ENCODE measurements at places on chromosomes 5 and 9. TPM values are rescaled to one million over a fixed set of nuclear protein-coding genes. Genes with fewer than 3 reads are reported as not detected.

PCDHGA3 gene
- total RNA-seq = not detected

TICAM2 gene
- 0.68 TPM for total RNA-seq

TSSK1B gene
- not detected for total RNA-seq

FOXD4 gene
- total RNA-seq = 0.13 TPM

GABRA1 gene
- not detected for total RNA-seq

PCDHAC1 gene
- not detected for total RNA-seq

HMCN2 gene
- not detected for total RNA-seq

MCIDAS gene
- not detected for total RNA-seq

SPATA31D4 gene
- not detected for total RNA-seq

MTX3 gene
- total RNA-seq = 12.9 TPM

SLC6A3 gene
- not detected for total RNA-seq

FCN2 gene
- not detected for total RNA-seq

PITX1 gene
- 0.08 TPM for total RNA-seq

FBP2 gene
- not detected for total RNA-seq

PCDHA12 gene
- total RNA-seq = not detected

SPATA9 gene
- not detected for total RNA-seq

RPL37 gene
- 2,348 TPM for total RNA-seq

TMEM174 gene
- total RNA-seq = not detected

ECM2 gene
- not detected for total RNA-seq

SAXO1 gene
- not detected for total RNA-seq

FBP1 gene
- 1.3 TPM for total RNA-seq

GRIN3A gene
- 0.03 TPM for total RNA-seq

CCDC127 gene
- 4.9 TPM for total RNA-seq

NOTCH1 gene
- 74.8 TPM for total RNA-seq

TLR4 gene
- 0.15 TPM for total RNA-seq

GPR150 gene
- total RNA-seq = 1.8 TPM

CTSL gene
- total RNA-seq = 28.3 TPM

BTNL8 gene
- total RNA-seq = not detected

SV2C gene
- total RNA-seq = 0.03 TPM

OLFML2A gene
- total RNA-seq = not detected

KIF3A gene
- 9.8 TPM for total RNA-seq

IQGAP2 gene
- total RNA-seq = 71.1 TPM

TEX48 gene
- not detected for total RNA-seq

CDKN2B gene
- total RNA-seq = 6.3 TPM

LPAR1 gene
- total RNA-seq = not detected

MARCOL gene
- not detected for total RNA-seq

SMIM3 gene
- total RNA-seq = 11.8 TPM

FOXD1 gene
- total RNA-seq = not detected

GLRA1 gene
- not detected for total RNA-seq

WDR31 gene
- total RNA-seq = 0.91 TPM

SPATA31C1 gene
- not detected for total RNA-seq

TPM2 gene
- 17.2 TPM for total RNA-seq

FAM151B gene
- total RNA-seq = not detected

ACOT12 gene
- not detected for total RNA-seq

LCN1 gene
- not detected for total RNA-seq

SLCO6A1 gene
- total RNA-seq = not detected

MEIKIN gene
- total RNA-seq = 1.5 TPM

FBXL7 gene
- not detected for total RNA-seq

WDR38 gene
- total RNA-seq = not detected

VLDLR gene
- 5.2 TPM for total RNA-seq

FSD1L gene
- 3.3 TPM for total RNA-seq

SLC34A1 gene
- 0.38 TPM for total RNA-seq

ARHGAP26 gene
- 18.2 TPM for total RNA-seq
